ENCODE measurements at places on chromosomes 2 and 18.

- DNase-seq, result no peak
Measured at GRCh38 chr18:22346953-22347605, 70.6 kb downstream of the CTAGE1 start.

GRCh38 chr2:41869542-41870264 lies 178.1 kb upstream of the PKDCC start:
- peak; percentile 87 for DNase-seq

DNA sequence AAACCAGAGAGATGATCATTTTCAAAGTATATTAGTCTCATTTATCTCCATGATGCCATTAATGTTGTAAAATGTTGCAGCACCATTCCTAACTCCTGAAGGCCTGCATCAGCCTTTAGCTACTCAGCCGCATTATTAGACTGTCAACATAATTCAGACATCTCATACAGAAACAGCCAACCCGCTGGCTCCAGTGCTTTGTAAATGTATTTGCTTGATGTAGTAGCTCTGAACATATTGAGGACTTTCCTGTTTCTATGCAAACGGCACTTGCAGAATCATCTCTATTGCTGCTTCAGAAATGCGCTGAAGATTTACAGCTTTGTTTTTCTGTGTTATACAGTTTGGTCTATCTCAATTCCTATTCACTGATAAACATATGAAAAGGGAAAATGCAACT lies 372.2 kb downstream of the DSEL start:
- DNase-seq, result no peak

GRCh38 chr2:45631319-45631718 lies 20.2 kb upstream of the PRKCE start:
- DNase-seq, result no peak

DNA sequence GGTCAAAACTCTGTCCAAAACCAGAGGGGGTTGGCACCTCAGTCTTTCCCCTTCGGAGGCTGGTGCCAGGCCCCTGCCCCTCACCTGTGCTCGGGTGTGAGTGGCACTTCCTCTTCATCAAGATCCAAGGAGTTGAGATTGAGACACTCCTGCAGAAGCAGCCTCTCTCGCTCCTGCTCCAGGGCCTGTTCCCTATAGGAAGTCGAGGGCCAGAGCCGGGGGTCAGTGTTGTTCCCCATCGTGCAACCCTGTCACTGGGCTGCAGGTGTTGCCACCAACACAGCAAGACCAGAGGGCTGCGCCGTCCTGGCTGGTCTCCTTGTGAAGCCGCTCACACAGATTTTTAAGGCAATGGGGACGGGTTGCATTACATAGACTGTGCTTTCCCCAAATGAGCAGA lies 18.9 kb downstream of the FAM178B start:
- no peak for DNase-seq

DNA sequence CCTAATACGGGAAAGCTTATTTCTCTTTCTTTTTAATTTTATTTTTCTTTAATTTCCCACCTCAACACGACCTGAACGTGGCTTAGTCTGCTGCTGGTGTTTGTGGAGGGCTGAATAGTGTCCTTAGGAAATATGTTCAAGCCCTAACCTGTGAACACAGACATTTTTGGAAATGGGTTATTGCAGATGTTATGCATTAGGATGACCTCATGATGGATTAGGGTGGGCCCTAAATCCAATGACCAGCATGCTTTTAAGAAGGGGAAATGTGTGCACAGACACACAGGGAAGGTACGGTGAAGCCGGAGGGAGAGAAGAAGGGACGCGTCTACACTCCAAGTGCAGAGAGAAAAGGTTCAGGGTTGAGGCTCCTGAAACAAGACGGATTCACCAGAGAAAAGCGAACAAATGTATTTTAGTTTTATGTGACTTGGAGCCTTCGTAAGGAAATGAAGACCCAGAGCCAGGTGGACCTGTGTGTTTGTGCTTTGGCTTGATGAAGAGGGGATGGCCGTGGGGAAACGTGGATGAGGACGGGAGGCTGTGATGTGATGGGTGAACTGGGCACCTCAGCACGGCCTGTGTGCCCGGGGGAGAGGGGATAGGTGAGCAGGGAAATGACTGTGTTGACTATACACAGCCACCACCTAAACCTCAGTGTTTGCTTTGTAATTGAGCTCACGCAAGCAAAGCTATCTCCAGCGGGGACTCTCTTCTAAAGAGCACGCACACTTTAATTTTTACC lies 37.5 kb downstream of the RTP5 start:
- no peak for DNase-seq

DNA sequence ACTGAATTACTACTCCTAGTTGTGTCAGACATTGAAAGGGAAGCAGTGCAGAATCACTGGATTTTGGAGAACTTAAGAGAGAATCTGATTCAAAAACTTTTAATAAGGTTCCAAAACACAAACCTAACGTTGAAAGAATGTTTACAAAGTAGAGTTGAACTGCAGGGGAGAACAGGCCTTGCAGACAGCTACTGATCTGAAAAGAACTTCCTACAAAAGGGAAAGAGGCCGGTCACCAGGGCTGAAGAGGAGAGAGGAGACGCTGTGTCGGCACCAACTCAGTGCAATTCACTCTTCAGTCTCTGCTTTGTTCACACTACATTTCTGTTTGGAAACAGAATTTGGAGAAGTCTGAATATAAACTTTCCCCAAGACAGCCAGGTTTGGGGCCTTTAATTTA lies 124.0 kb downstream of the GAREM1 start:
- no peak for DNase-seq

GRCh38 chr18:22210311-22210754 lies 40.9 kb downstream of the GATA6 start:
- no peak for DNase-seq

- DNase-seq, result no peak
Measured at GRCh38 chr2:173982182-173982714, 17.1 kb upstream of the SP3 start.

DNA sequence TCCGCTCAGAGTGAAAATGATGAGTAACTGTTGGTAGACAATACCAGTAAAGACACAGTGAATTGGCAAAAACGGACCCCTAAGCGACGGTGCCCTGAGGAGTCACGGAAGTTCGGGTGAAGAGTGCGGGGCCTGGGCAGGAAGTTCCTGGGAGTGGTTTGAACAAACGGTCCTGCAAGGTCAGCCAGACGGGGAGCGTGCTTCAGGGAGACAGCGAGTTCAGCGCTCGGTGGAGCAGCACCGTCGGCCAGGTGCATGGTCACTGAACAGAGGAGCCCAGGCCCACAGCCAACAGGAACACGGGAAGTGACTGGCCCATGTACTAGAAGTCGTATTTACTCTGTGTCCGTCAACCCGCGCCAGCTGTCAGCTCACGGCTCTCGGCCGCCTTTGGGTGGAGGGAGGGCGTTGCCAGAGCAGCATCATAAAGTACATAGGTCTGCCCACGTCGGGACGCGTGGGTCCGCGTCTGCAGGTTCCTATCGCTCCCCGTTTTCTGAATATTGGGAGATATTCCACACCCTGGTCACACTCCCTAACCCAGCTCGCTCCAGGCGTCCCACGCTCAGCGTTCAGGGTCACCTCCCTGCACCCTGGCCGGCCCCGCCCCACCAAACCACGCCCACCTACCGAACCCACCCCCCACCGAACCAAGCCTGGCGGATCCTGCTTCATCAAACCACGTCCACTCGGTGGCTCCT lies 75.6 kb upstream of the UXS1 start:
- DNase-seq, result peak; percentile 43

DNA sequence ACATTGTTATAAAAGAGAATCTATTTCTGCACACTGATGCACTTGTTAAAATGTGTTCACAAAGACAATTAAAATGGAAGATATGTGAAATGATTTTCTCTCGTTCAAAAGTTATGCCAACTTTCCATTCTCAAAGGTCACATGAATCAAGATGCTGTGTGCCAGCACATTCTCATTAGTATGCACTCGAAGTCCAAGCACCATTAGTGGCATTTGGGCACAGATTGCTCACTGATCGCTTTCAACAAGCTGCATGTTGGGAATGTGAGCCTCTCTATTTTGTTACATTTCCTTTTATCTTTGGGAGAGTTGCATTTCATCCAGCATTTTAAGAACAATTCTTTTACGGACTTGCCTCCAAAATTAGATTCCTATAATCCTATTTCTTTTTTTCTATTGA lies 398.9 kb downstream of the FBXO15 start:
- no peak for DNase-seq

DNA sequence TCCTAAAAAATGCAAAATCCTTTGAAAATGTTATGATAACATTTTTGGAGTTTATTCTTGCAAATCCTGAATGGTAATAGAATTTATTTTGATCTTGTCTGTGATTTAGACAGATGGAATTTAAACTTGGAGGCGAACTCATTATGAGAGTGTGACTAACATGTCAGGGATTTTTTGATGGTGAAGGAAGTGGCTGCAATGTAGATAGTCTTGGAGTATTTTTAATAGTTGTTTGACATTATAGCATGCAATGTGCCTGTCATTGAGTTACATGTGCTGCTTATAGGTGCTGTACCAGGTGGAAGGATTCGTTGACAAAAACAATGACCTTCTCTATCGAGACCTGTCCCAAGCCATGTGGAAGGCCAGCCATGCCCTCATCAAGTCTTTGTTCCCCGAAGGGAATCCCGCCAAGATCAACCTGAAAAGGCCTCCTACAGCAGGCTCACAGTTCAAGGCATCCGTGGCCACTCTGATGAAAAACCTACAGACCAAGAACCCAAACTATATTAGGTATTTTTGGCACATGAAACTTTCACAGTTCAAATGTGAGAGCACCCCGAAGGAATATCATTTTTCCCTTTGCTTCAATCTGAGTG lies 141.8 kb downstream of the MYO1B start:
- DNase-seq, result no peak

GRCh38 chr2:145691659-145692058 lies 1171.7 kb upstream of the ZEB2 start:
- DNase-seq, result no peak

GRCh38 chr2:235868224-235868623 lies 300.0 kb downstream of the GBX2 start:
- DNase-seq, result no peak

DNA sequence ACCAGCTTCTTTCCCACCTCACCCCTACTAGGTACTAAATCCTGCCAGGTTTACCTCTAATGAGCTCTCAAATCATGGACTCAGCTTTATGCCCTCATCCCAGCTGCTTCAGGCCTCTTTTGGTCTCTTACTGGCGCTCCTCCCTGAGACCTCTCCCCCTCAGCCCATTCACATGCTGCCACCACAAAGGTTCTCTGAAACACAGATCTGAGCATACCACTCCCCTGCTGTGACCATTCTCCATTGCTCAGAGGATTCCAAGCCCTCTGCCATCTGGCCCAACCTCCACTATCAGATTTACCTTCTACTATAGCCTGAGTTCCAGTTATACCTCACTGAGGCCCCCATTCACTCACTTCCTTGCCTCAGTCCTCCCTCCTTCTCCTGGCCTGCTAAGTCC lies 174.8 kb downstream of the ANKRD44 start:
- no peak for DNase-seq

- DNase-seq, result no peak
Measured at GRCh38 chr2:98538280-98539041, 69.9 kb downstream of the COA5 start.

GRCh38 chr18:78861116-78861515 lies 118.5 kb upstream of the SALL3 start:
- DNase-seq, result no peak

DNA sequence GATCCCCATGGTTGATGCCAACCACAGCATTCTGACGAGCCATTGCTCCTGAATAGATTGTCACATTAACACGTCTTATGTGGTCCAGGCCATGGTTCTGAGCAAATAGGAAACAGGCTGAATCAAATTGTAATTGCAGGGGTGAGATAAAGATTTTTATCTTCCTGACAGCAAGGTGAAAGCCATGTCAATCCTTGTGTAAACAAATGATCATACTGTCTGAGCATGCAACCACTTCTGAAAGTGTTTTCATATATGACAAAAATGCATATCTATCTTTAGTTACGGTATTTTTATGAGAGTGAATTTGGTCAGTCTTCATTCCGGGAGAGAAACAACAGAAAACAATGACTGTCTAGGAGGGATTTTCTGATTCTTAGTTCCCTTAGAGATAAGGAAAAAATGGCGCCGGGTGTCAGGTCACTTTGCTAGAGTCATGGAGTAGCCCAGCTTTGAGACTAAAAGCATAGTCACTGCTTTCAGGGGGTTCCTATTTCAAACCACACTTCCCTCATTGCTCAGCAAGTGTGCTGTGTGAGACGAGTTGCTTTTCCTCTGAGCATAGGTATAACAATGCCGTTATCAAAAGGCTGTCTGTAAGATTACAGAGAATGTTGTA lies 958.9 kb downstream of the DCDC2C start:
- DNase-seq, result no peak

- DNase-seq, result no peak
Measured at GRCh38 chr2:239251971-239252370, 148.8 kb downstream of the HDAC4 start.

DNA sequence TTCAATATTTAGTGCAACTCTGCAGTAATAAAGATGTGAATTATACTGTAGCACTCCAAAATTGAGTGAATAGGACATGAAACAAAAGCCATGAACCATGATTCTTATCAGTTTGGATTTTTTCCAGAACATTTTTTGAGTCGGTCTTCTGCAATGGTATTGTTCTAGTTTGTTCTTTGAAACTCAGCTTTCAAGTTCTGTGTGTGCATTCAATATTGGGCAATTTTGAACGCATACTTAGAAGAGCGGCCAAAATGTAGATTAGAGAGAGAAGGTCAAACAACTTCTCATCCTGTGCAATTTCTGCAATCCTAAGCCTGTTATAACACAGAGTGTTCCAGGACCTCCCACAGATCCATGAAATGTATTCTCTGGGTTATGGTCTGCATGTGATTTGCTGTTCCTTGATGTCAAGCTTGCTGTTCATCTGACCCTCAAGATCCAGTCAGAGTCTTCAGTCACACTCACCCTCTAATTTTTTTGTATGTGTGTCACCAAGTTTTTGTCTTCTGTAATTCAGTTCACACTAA lies 48.3 kb downstream of the TSPYL6 start:
- DNase-seq, result no peak

GRCh38 chr2:178330175-178331017 lies 120.6 kb downstream of the PRKRA start:
- DNase-seq, result no peak

- DNase-seq, result peak; percentile 42
Measured at GRCh38 chr2:115161771-115162493, 719.5 kb downstream of the DPP10 start.

DNA sequence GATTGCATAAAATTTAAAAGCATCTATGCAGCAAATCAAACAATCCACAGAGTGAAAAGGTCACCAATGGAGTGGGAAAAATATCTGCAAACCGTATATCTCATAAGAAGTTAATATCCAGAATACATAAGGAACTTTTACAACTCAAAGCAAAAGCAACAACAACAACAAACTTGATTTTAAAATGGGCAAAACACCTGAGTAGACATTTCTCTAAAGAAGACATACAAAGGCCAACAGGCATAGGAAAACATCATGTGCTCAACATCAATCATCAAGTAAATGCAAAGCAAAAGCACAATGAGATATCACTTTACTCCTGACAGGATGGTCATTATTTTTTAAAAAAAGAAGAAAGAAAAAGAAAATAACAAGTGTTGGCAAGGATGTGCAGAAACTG lies 38.1 kb downstream of the TMEM247 start:
- DNase-seq, result no peak

DNA sequence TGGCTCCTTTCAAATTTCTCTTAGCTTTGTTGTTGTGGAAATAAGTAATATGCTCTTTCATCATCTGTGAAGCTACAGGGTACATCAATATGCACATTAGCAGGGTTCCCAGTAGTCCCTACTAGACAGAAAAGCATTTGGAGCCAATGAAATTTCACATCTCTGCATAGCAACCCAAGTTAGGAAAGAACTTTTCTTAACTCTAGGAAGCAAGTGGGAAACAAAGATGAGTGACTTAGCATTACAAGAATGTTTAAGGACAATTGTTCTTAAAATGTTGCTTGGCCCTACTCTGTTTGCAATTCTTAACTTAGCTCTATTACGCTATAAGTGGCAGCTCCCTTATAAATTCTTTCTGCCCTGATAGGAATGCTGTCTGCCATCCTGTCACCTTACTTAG lies 39.6 kb downstream of the ZEB2 start:
- DNase-seq, result no peak
